Esophagus squamous epithelium (tissue), 5 donors: ENCODE measurements at places on chromosomes 1 and 21.

GRCh38 chr21:46149205-46149901 lies 6.0 kb downstream of the FTCD start:
- no peak for DNase-seq

- no peak for DNase-seq
These were observed 41.3 kb downstream of the ICOSLG start for GRCh38 chr21:44199448-44199847.

GRCh38 chr21:29763674-29764073 lies 176.1 kb downstream of the GRIK1 start:
- DNase-seq: no peak

DNA sequence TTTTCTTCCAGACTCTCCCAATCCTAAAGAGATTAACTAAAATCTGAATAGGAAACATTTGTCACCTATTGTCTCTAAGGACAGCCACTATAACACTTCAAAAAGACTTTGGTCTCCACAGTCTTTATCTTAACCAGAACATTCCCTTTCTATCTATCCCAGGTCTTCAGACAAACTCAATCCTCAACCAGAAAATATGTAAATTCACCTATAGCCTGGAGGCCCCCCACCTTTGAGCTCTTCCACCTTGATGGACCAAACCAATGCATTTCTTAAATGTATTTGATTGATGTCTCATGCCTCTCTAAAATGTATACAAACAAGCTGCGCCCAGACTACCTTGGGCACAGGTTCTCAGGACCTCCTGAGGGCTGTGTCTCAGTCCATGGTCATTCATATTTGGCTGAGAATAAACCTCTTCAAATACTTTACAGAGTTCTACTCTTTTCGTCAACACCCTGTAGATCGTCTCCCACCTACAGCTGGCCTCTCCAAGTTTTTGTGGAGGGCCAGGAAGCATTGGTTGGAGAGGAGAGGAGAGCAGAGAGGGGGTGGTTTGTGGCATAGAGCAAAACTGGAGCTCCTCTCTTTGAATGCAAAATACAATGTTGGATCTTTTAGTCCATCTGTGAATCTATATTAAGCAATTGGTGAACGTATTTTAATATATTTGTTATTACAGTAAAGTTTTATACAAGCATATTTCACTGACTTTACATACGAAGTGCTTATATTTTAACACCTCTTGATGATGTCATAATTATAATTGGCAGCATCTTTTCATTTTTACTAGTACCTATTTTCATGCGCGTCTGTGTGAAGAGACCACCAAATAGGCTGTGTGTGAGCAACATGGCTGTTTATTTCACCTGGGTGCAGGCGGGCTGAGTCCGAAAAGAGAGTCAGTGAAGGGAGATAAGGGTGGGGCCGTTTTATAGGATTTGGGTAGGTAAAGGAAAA lies 230.7 kb upstream of the DUSP10 start:
- DNase-seq: no peak

- no peak for DNase-seq
These were observed 3.6 kb downstream of the ZC3H12A start for GRCh38 chr1:37477946-37478345.

- DNase-seq: no peak
These were observed 88.6 kb upstream of the SPATA6 start for GRCh38 chr1:48560577-48560976.

- no peak for DNase-seq
These were observed 59.1 kb downstream of the EIF4G3 start for GRCh38 chr1:21117597-21118001.

- DNase-seq: no peak
These were observed 184.3 kb downstream of the NEGR1 start for GRCh38 chr1:72097851-72098570.

GRCh38 chr1:87894062-87894461 lies 565.4 kb downstream of the LMO4 start:
- DNase-seq: no peak

DNA sequence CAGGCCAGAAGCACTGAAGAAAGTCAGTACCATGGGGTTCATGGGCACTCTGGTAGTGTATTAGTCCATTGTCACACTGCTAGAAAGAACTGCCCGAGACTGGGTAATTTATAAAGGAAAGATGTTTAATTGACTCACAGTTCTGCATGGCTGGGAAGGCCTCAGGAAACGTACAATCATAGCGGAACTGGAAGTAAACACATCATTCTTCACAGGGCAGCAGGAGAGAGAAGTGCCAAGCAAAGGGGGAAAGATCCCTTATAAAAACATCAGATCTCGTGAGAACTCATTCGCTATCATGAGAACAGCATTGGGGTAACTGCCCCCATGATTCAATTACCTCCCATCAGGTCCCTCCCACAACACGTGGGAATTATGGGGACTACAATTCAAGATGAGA lies 20.2 kb upstream of the ROR1 start:
- DNase-seq: no peak

DNA sequence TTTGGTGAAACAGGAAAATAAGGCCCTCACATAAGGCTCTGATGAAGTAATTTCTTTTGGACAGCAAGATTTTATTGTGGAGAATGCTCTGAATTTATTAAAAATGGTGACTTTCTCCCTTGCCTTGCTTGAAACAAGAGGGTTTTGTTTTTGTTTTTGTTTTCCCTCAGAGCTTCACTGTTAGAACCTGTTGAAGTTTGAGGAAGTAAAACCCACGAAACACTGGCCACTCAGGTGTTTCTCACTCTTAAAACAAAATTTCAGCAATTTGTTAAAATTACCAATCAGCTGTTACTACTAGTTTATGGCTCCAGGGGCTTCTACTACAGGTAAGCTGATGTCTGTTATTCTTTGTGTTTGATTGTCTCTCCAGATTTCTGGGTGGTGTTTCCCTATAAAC lies 112.6 kb upstream of the B3GALT2 start:
- DNase-seq: no peak

GRCh38 chr1:91501971-91502671 lies 1.5 kb downstream of the CDC7 start:
- DNase-seq: no peak

GRCh38 chr1:245370905-245371581 lies 216.3 kb downstream of the KIF26B start:
- no peak for DNase-seq

DNA sequence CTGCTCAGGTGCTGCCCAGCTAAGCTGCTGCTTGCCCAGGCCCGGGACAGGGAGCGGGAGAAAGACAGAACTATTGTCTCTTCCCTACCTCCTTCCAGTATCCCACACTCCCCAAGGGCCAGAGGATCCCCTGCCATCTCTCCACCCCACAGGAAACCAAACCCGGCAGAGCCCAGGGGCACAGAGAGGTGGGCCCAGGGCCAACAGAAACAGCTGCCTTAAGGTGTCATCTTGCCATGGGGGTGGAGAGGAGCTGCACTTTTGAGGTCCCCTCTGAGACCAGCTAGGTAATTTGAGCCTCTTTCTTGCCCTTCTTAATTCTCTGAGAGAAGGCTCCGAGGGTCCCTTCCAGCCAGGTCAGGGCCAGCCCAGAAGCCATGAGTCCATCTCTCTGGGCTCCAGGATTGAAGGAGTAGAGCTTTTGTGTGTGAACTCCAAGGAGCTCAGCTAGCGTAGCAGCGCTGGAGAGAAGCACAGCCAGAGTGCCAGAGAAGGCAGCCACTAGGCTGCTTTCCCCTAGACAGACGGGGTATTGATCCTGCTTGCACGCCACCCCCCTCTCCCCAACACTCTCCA lies 9.7 kb upstream of the GPR61 start:
- no peak for DNase-seq

GRCh38 chr1:245095903-245096302 lies 58.9 kb upstream of the KIF26B start:
- DNase-seq: no peak

GRCh38 chr1:208189183-208189582 lies 55.0 kb downstream of the PLXNA2 start:
- DNase-seq: no peak

DNA sequence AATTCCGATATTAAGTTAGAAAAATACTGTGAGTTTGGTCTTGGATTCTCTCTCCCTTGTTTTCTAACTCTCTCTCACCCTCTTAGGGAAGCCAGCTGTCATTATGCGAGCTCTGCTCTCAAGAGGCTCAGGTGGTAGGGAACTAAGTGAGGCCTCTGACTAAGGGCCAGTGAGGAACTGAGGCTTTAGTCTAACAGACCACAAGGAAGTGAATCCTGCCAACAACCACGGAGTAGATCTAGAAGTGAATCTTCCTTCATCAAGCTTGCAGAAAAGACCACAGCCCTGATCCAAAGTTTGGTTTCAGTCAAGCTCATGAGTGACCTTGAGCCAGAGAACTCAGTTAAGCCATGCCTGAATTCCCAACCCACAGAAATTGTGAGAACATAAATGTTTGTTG lies 180.1 kb upstream of the PRMT6 start:
- DNase-seq: no peak

DNA sequence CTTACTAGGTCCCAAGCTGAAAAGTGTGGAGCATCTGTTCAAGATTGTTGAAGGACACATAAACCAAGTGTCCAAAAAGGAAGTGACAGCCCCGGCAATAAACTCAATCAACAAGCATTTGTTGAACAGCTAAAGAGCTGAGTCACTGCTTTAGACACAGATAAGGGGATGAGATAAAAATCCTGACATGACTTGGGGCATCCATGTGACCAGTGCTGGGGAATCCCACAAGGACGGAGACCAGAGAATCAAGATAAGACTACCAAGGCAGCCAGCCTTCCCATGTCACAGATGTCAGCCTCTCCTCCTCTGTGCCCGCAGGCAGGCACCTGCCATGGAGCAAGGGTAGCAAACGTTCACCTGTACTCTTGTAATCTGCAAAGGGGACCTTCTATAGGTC lies 118.6 kb upstream of the KAZN start:
- no peak for DNase-seq

DNA sequence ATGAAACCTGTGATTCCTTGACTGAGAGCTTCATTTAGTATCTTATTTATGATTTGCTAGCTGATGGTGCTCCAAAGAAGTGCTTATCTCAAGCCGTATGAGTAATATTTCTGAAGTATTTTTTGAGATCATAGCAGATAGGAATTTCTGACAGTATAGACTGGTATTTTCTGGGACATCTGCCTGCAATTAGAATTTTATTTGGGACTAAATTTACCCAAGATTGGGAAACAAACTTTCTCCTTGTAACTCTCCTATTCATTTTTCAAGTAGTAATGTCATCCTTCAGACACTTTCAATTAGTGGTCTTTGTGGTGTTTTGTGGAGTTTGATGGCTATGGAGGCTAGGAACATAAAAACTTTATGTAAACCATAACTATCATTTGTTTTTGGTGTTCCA lies 597.2 kb upstream of the ZP4 start:
- DNase-seq: no peak

DNA sequence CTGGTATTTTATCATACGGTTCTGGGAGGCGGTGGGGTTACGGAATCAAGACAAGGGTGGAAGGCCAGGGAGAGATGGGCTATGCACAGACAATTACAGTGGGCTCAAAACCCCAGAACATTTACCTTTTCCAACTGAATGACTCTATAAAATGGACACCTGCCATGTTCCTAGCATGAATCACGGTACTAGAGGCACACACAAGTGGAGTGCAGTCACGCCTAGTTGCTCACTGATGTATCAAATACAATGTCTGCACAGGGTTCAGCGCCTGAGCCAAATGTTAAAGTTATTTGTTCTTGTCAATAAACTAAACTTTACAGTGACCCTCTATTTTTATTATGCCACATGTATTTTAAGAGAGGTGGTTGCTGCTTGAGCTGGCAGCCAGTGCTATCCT lies 121.4 kb downstream of the ATG4C start:
- DNase-seq: no peak

DNA sequence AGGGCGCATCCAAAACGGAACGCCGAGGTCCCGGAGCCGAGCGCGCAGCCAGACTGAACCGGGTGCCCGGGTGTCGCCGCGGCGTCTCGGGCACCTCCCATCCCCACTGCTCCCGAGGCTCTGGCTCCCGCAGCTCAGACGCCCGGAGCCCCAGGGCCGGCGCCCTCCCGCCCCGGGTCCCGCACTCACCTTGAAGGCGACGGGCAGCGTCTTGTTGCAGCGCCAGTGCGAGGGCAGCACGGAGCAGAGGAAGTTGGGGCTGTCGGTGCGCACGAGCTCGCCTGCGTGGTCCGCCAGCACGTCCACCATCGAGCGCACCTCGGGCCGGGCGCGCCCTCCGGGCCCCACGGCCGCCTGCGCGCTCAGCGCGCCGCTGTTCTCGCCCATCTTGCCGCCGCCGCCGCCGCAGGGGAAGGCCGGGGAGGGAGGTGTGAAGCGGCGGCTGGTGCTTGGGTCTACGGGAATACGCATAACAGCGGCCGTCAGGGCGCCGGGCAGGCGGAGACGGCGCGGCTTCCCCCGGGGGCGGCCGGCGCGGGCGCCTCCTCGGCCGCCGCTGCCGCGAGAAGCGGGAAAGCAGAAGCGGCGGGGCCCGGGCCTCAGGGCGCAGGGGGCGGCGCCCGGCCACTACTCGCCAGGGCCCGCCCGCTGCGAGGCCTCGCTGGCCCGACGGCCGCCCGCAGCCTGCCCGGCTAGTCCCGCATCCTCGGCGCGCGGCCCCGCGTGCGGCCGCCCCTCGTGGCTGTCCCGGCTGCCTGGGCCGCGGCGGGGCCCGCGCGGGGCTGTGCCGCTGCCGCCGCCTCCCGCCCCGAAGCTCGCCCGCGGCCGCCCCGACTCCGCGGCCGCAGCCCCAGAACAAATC lies 447 bp downstream of the RUNX3 start:
- DNase-seq: no peak

DNA sequence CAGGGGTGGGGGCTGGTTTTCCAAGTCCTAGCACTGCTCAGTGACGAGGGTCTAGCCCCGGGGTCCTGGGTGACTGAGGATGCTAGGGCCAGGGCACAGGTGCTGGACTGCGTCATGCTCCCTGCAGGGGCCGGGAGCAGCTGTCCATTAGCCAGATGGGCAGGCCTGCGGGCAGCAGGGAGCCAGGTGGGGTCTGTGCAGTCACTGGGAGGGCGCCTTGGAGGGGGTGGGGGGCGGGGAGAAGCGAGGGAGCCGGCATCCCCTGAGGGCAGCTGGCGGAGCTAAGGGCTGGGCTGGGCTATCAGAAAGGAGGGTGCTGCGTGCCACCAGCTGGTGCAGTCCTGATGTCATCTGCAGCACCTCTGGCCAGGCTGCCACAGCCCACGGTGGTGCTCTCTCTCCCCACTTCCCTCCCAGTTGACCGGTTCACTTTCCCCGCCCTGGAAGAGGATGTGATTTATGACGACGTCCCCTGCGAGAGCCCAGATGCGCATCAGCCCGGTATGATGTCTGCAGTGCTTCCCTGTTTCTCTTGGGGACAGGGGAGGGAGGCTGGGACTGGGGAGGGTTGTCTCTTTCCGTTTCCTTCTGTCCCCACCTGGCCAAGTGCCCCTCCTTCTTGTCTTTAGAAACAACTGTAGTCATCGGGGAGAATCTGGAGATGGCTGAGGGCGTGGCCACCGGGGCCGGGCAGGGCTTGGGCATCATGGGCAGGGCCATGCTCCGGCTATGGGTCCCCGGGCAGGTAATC lies 63.8 kb downstream of the ARHGEF10L start:
- DNase-seq: no peak

GRCh38 chr21:25456672-25457071 lies 150.6 kb downstream of the MRPL39 start:
- DNase-seq: no peak

- no peak for DNase-seq
These were observed 14.2 kb downstream of the MARCKSL1 start for GRCh38 chr1:32321712-32322291.

GRCh38 chr1:31127266-31127665 lies 61.7 kb upstream of the PUM1 start:
- DNase-seq: no peak

- no peak for DNase-seq
These were observed 37.0 kb upstream of the ATP1A1 start for GRCh38 chr1:116335850-116336624.

- no peak for DNase-seq
These were observed 15.0 kb downstream of the IL10RB start for GRCh38 chr21:33281096-33281652.
